ENCODE measurements at places on chromosomes 12 and 14.

DNA sequence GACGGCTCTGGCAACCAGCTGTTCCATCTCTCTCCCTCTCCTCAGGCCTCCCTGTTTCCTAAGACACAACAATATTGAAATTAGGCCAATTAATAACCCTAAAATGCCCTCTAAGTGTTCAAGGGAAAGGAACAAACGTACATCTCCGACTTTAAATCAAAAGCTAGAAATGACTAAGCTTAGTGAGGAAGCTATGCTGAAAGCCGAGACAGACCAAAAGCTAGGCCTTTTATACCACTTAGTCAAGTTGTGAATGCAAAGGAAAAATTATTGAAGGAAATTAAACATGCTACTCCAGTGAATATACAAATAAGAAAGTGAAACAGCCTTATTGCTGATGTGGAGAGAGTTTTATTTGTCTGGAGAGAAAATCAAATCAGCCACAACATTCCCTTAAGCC lies 61.8 kb upstream of the CATSPERB start:
- DNase-seq, result no peak

- no peak for DNase-seq
Observed at GRCh38 chr14:63918411-63918810, 65.6 kb downstream of the SYNE2 start.

DNA sequence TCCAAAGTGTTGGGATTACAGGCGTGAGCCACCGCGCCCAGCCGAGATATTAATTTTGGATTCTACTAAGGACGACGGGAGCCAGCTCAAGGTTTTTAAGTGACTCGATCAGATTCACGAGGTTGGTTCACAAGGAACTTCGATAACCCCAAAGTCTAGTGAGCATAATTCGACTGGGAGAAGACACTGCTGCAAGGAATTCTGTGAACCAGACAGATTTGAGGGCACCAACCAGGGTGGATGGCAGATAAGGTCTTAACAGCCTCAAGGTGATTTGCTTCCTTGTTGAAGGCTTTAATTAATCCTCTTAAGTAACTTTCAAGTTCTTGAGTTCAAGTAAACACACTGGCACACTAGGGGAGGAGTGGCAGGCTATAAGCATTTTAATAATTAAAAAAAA lies 1.1 kb upstream of the KLHDC2 start:
- DNase-seq, result no peak

- no peak for DNase-seq
Observed at GRCh38 chr12:110109037-110109836, 14.9 kb upstream of the IFT81 start.

DNA sequence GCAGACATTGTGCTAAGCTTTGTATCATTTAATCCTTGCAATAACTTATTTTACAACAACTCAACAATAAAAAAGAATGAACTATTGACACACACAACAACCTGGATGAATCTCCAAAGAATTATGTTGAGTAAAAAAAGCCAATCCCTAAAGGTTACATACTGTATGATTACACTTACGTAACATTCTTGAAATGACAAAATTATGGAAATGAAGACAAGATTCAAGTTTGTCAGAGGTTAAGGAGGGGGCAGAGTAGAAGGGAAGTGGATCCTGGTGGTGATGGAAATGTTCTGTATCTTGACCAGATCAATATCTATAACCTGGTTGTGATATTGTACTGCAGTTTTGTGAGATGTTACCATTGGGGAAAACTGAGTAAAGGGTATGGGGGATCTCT lies 63.2 kb upstream of the LMNTD1 start:
- DNase-seq, result no peak

GRCh38 chr12:121432740-121433480 lies 33.0 kb downstream of the RNF34 start:
- no peak for DNase-seq

- DNase-seq, result no peak
Observed at GRCh38 chr12:104641862-104642261, 185.1 kb downstream of the CHST11 start.

- DNase-seq, result no peak
Observed at GRCh38 chr12:45138609-45139008, 77.3 kb upstream of the ANO6 start.

DNA sequence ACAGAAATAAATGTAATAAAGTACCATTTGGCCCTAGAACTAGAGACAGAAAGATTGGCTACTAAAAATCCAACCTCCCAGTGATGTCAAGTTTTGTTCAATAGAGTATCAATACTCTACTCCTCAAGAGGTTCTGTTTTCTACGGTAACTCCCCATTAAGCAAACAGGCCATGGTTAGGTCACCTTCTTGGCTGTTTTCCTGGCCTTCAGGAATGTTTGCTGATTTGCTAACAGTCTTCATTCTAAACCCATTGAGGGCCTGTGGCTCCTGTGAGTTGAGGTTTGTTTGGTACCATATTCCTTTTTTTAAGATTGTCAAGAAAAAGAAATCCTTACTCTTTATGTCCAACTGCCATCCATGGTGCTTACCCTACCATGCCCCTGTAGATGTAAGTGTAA lies 1022.0 kb upstream of the TMEM132C start:
- DNase-seq, result no peak

- no peak for DNase-seq
Observed at GRCh38 chr12:108720757-108721514, 10.4 kb downstream of the CORO1C start.

- DNase-seq, result no peak
Observed at GRCh38 chr14:84453307-84453950, 1076.5 kb upstream of the FLRT2 start.

Measured in NCI-H1105 (cell line).